ENCODE measurements at places on chromosomes 7 and 10.

GRCh38 chr7:33916357-33917081, 11.2 kb downstream of the BMPER start:
- DNase-seq = no peak

GRCh38 chr7:131773413-131773812, 217.0 kb upstream of the PODXL start:
- peak; percentile 69 for DNase-seq

DNA sequence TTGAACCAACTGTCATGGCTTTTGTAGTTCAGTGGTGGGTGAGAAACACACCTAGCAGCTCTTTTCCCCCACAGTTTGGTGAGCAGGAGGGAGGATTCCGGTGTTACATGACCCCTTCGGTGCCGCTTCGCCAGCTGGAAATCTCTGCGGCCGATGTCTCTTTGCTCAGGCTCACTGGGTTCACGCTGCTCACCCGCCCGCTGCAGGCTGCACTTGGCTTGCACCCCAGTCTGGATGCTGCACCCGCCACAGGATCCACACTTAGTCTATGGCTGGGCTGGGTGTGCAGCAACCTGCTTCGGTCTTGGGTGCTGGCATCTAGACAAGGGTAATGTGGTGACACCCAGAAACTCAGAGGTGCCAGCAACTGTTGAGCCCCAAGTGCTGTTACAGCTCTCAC, 191.8 kb downstream of the PON1 start:
- DNase-seq = no peak

GRCh38 chr10:54796881-54797280, 4.2 kb downstream of the PCDH15 start:
- no peak for DNase-seq

DNA sequence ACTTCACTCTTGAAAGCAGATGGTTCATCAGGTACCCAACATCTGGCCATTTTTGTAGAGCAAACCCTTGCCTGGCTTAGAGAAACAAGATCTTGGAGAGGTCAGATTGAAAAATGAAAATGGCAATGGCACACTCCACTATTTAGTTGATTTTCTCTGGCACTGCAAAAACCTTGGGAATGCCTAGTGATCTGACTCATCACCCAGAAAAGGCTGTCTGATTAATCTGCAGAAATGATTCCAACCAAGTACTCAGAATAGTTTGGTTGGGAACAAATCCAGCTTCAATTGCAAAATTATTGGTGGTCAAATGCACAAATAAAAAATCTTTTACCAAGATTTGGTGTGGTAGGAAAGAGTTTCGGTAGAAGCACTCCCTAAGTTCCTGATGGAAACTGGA, 351.2 kb downstream of the PHTF2 start:
- peak; percentile 83 for DNase-seq

Measured in NCI-H2171 (cell line).